ENCODE measurements at places on chromosomes 2 and 18.

- DNase-seq = no peak
Observed at GRCh38 chr2:25651782-25652455, 21.5 kb downstream of the DTNB start.

GRCh38 chr2:215522237-215522636 lies 86.4 kb upstream of the FN1 start:
- DNase-seq = no peak

DNA sequence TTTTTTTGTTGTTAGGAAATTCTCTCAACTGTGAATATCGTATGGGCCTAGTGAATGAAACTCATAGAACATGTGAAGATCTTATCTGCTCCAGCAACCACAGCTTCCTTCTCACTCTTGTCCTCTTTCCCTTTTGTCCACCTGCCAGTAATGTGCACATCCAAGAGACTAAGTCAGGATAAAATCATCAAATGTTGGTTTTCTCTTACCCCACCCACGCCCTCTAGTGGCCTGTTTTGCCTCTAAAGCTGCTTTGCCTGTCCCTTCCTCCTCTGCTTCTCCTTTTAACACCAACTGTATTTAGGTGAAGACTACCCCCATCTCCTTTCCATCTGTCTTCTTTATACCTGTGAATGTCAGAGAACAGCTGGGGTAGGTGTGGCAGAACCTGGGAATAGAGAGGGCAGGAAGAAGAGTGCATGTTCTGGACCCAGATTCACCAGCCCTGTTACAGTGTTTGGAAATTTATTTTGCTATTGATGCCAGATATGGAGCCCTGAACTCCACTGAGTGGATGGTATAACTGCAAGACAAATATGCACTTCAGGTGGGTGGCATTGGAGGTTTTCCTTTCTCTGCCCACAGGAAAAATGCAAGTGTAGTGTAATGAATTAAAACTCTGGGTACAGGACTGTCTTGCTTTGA lies 8.4 kb upstream of the MGAT5 start:
- DNase-seq = peak; percentile 58

DNA sequence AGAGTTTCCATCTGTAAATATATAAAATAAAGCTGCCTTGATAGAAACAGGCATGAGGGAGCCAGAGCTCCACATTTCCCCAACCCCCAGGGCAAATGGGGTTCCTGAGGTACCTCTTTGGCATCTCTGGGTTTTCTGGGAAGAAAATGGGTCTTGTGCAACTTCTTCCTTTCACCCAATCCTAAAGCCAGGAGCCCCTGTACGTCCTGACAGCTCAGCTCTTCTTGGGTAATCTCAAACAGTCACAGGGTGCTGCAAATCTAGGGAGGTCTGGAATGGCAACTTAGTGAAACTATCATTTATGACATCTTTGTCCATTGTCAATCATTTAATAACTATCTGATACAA lies 36.6 kb upstream of the STAT1 start:
- no peak for DNase-seq

DNA sequence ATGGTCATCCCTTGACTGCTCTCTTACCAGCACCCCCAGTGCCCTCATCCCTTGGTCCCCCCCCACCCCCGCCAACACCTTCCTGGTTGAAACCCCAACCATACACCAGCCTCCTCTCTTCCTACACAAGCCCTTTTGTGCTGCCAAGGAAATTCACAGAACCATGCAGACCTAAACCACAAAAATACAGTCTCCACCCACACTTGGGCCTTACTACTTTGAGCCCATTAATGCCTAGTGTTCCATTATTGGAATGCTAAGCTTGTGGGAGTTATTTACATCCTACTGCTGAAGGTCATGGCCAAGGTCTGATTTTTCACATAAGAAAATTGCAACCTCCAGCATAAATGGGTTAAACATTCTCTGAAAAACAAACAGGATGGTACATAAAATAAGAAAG lies 4.1 kb upstream of the CRACDL start:
- no peak for DNase-seq

DNA sequence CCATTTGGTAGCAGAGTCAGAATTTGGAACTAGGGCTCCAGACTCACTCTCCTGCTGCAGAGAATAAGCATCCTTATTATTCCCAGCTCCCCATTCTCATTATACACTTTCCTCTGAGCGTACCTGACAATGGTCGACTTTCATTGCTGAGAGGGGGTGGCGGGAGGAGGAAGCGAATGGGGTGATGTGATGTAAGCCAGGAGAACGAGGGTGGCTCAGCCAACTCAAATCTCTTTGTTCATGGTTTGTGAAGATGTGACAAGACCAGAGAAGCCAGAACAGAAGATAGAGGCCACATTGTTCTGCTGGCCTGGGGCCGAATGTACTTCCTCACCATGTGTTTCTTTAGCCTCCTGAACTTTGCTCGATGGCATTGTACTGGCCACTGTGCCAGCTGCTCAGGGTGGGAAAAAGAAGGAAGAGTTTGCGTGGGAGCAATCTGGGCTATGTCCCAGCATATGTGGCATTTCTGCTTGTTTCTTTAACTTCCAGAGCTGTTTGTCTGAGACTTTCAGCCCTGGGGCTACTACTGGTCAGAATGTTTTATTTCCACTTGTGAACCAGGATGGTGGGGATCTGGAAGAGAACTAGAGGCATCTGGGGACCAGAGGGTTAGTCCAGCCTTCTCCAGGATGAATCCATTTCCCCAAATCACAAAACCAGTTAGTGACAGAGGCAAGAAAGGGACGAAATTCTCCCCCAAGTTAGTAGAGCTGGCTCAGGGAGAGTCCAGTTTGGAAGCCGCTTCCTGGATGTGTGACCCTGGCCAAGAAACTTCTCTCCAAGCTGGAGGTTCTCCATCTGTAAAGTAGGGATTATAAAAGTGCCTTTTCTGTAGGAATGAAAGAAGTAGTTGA lies 62.6 kb downstream of the MOGAT1 start:
- DNase-seq = no peak

GRCh38 chr2:165109915-165110314 lies 93.9 kb downstream of the SCN3A start:
- DNase-seq = no peak

DNA sequence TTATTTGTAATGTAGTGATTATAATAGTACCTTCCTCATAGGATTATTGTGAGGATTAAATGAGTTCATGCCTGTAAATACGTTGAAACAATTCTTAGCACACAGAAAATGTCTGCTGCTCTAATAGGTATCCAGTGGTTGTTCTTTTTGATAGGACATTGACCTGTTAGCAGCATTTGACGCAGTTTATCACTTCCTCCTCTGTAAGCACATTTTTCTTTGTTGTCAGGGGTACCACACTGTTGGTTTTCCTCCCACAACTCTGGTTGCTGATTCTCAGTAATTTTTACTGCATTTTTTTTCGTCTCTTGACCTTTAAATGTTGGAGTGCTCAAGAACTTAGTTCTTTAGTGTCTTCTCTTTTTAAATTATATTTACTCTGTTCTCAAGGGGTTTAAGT lies 15.4 kb downstream of the PPM1B start:
- no peak for DNase-seq

DNA sequence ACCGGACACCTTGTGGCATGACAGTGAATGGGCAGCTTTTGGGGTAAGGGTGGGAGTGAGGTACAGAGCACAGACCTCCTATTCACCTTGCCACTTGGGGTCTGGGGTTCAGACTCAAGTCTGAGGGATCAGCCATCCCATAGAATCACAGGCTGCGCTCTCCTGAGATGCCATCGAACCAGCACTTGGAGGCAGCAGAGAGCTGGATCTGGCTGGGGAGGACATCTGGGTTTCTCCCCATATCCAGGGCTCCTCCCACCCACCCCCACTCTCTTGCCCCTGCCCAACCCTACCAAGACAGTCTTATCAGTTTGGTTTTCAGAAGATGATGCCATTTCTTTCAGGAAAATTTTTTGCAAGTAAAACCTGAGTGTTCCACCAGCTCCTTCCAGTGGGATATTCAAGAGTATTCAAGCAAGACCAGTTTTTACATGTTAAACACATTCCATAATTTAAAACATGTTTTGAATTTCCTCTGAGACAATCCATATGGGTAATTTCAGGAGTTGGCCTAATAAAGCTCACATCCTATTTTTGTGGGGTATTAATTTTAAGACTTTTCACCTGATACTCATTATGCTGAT lies 29.2 kb upstream of the TEX44 start:
- peak; percentile 68 for DNase-seq

DNA sequence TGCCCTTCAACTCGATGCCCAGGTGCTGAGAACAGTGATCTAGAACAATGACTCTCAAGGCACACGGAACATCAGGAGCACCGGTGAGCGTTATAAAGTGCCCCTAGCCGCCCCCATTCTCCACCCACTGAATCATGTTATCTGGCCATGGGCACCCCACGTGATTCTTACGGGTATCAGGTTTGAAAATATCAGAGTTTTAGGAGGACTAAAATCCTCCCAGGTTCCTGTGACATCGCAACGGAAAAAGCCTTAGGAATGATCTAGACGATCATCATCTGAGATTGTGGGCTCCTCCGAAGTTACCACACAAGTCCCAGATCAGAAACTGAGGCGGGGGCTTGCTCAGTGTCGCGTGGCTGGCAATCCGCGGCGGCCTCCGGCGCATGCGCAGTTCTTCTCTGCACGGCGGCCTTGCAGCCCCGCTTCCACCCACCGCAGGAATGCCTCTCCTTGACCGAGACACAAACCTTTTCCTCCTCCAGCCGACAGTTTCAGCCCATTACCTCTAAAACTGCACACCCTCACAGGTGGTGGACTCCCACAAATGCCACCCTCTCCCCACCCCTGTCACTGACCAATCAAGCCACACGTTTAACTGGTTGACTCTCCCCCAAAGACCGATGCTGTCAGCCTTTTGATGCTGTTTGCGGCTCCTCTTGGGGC lies 5.8 kb upstream of the MRPL33 start:
- DNase-seq = no peak

- DNase-seq = peak; percentile 65
Observed at GRCh38 chr18:33440060-33441043, at the start of gene CCDC178. TSS of gene CCDC178 (minus strand) at chr18:33440721. CDS start at chr18:33412088, 28,633 bp downstream.

All from Daoy (cell line).